ENCODE measurements at places on chromosomes 4 and X.
A peak's percentile ranks its signal among the peaks of the same experiment; 100 is the strongest.

DNA sequence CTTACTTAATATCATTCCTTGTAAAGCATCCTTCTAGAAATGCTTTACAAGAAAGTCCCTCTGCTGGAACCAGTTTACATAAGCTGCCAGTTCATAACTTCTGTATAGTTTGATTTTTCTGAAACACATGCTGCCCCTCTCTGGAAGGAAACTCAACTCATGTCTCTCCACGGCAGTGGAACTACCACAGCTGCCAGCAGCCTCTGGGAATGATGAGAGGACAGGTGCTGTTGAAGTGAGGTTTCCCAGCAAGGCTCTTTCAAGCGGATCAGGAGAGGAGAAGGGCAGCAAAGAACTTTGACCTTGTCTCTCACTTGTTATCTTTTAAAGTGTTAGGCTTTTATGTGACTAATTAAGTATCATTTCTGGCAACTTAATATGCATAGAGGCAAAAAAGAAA lies 7.3 kb downstream of the GRPR start:
- DNase-seq = no peak

DNA sequence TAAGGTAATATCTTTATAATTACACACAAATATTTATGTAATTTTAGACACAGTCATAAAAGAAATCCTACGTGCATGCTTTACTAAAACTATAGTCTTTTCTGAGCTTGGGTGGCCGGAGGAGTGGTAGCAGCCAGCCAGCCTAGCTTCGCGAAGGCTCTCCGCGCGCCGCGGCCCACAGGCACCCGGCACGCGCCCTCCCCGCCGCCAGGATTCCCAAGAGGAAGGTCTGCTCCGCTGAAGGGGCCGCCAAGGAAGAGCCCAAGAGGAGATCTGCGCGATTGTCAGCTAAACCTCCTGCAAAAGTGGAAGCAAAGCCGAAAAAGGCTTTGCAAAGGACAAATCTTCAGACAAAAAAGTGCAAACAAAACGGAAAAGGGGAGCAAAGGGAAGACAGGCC lies 8.7 kb upstream of the PJA1 start:
- no peak for DNase-seq

DNA sequence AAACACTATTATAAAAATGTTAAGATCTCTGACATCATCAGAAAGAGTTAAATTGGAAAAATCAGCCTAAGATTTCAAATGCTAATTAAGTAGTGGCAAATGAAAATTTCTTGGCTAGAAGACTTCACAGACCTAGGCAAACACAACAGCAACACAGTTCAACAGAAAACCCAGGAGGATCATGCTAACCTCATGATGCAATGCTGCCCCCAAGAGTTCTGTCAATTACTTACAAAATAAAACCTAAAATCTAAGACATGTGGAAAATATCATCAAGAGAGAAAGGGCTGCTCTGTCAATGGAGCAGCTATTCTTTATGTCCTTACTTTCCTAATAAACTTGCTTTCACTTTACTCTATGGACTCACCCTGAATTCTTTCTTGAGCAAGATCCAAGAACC lies 21.0 kb downstream of the S100G start:
- no peak for DNase-seq

DNA sequence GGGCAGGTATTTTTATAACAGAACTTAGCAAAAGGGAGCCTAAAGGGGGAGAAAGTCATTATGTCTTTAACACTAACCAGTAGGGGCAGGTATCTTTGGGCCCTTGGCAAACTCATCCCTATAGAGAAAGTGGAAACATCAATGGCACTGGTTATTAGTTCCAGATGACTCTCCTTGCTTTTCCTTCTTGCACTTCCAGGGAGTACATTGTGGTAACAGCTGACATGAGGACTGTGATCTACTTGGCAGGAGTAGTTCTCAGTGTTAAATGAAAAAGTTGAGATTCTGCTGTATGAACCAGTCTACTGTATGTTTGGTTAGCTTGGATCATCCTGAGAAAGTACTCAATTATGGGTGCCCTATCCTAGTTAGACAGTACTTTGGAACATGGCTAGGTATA lies 93.6 kb downstream of the ATXN3L start:
- DNase-seq = no peak

GRCh38 chrX:29636331-29636730 lies 579.0 kb upstream of the MAGEB2 start:
- DNase-seq = no peak

GRCh38 chr4:110639207-110640090 lies 16.6 kb upstream of the PITX2 start:
- no peak for DNase-seq

- no peak for DNase-seq
Measured at GRCh38 chr4:132642016-132642817, 506.9 kb upstream of the PCDH10 start.

DNA sequence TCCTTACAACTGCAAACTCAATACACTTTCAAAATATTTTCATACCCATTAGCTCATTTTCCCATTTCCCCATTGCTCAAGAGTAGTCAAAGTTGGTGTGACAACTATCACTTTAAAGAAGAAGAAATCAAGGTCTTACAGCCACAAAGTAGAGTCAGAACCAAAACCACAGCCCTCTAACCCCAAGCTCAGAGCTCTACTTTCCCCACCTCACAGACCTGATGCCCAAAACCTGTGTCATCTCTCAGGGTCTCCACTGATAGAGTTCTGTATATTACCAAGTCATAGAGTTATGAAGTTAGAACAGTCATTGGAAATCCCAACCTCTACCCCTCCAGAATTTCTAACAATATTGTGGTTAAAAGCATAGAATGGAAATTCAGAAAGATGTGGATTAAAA lies 505.8 kb downstream of the RAB28 start:
- no peak for DNase-seq

- DNase-seq = no peak
Measured at GRCh38 chr4:94036964-94037363, 170.7 kb upstream of the SMARCAD1 start.

DNA sequence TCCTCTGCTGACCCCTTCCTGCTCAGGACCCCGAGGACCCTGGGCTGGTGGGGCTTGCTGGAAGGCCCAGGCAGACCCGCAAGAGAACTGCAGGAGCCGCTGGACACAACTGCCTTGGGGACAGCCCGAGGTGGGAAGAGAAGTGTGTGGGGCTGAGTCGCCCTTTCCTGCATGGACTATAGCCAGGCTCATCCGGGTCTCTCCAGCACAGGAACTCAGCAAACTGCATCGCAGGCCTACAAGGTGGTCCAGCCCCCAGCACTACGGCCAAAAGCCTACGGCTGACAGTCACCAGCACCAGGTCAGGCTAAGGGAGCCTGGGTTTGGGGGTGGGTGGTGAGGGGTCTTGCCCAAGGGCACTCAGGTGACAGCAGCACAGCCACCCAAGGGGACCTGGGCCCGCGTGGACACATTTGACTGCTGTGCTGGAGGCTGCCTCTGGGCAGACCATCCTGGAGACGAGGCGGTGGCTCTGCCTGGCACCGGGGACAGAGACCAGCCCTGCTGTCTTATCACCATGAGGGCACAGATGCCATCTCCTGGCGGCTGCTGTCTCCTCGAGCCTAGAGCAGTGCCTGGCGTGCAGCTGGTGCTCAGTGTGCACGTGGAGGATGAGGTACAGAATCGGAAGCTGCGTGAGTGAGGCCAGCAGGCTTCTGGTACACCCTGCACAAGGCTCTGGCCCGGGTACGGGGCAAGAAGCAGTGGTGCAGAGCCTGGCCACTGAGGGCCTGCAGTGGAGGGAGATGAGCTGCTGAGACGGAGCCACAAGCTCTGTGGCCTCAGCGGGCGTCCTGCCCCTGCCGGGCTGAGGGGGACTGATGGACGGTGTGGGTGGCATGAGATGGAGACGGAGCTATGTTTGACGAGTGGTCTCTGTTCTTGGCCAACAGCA lies 15.1 kb downstream of the LRPAP1 start:
- DNase-seq = no peak

GRCh38 chr4:104848597-104849225 lies 298.0 kb upstream of the TET2 start:
- no peak for DNase-seq

- no peak for DNase-seq
Measured at GRCh38 chrX:9072281-9072680, 38.4 kb upstream of the FAM9B start.

- no peak for DNase-seq
Measured at GRCh38 chr4:151340751-151341385, 15.5 kb upstream of the SH3D19 start.

DNA sequence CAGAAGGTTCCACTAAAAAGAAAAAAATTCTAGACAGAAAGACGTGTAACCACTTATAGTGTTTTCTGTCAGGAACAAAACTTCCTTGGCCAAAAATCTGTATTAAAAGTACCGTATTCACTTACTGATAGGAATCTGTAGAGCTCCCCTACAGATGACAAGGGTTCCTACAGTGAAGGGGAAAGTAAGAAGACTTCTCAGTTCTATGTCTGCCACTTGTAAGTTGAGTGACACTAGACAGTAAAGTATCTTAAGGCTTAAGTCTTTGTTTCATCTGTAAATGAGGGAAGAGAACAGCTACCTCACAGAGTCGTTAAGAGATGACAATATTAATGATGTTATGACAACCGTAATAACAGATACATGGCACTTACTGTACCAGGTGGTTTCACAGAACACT lies 3.3 kb downstream of the COQ2 start:
- DNase-seq = no peak

- DNase-seq = no peak
Measured at GRCh38 chr4:143046454-143046853, 138.3 kb upstream of the USP38 start.

DNA sequence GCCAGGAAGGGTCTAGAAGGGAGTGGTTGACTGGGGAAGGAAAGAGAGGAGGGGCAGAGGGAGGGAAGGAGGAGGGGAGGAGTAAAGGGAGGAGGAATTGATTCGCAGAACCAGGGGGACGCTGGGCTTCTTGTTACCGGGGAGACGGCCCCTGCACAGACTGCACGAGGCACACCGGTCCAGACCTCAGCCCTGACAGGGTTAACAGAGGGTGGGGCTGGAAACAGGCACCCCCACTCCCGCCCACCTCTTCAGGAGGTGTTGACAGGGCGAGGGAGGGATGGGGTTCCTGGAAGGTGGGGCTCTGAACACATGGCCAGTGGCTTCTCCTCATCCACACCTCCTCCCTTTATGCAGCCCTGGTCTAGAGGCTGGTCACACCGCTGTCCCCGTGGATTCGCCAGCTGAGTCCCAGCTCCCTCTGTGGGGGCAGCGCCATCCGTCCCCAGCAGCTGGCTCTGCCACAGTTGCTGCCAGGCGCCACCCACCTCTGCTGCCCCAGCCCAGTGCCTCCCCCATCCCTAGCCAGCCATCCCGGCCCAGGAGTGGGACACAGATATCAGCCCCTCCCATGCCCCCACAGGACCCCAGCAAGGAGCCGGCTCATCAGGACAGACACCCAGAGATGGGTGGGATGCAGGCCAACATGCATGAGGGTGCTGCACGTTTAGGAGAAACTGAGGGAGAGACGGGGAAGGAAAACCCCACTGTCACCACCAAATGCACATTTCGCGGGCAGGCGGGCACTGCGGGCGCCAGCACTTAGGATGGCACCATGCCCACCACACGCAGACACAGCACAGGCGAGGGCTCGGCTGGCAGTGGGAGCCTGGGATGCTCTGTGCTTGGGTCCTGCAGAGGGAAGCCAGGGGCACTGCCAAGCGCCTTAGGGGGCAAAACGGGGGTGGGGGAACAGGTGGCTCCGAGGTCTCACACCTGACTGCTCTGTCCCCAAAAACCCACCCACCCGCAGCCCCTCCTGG lies 87.6 kb downstream of the ABLIM2 start:
- no peak for DNase-seq

DNA sequence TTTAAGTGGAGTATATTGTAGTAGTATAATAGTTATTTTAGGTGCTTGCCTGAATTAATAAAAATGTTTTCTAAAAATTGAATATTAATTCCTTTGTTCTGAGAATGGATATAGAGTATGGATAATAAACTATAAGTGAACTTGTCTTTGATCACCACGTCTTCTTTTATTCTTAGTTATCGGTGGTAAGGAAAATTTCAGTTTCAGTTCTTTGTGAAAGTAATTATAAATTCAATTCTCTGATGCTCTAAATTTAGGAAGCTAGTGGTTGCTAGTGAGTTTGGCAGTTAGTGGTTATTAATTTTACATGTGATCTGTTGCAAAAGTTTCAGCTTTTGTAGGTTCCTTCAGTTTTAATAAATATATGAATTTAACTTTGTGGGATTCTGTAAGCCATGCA lies 30.8 kb downstream of the MRPL1 start:
- DNase-seq = no peak

- DNase-seq = peak; percentile 18
Measured at GRCh38 chrX:103215425-103215991, 600 bp downstream of the BEX4 start.

GRCh38 chrX:44314259-44314734 lies 29.2 kb downstream of the EFHC2 start:
- no peak for DNase-seq

GRCh38 chrX:153789654-153790053 lies 4.5 kb downstream of the IDH3G start:
- DNase-seq = no peak

DNA sequence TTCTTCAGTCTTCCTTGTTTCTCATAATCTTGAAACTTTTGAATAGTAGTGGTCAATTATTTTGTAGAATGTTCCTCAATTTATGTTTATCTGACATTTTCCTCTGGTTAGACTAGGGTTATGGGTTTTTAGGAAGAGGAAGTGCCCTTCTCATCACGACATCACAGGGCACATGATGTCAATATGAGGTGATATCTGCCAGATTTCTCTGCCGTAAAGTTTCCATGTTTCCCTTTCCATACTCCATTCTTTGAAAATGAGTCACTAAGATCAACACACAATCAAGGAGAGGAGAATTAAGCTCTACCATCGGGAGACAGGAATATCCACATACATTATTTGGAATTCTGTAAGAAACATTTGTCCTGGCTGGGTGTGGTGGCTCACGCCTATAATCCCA lies 28.4 kb downstream of the RP2 start:
- DNase-seq = no peak

DNA sequence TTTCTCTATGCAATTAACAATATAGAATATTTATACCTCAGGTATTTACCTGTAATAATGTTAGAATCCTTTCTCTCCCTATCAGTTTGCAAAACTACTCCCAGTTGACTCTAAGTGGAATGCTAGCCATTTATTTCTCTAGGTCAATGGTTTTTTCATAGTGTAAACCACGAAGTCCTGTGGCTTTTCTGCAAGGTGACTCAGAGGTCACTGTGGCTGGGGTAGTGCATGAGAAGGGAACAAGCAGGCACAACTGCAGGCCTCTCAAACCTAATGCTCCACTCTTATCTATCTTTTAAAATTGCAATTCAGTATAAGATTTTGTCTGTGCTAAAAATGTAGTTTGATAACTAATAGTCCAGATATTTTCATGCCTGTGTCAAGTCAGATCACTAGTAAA lies 159.4 kb downstream of the ANTXR2 start:
- DNase-seq = no peak
